CD8-positive, alpha-beta T cell (primary cell): ENCODE measurements at places on chromosomes 5 and 9.

- no peak for DNase-seq
Observed at GRCh38 chr9:77575785-77576184, 72.3 kb downstream of the GNA14 start.

DNA sequence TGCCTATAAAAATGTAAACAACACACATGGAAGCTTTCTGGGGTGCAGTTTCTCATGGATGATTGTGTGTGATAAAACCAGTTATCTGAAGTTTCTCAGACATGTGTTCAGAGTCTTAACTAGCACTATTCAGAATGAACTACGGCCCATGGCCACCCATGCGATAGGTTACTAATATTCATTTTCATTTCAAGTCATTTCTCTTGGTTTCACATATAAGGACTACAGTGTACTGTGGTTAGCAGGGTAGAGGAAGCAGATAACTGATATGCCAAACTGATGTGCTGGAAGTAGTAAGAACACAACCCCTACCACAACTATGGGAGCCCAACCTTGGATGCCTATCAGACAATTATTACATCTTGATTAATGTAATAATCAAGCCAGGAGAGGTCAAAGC, 372.1 kb downstream of the DTWD2 start:
- no peak for DNase-seq

- DNase-seq, result no peak
Observed at GRCh38 chr9:69975681-69976080, 68.0 kb upstream of the MAMDC2 start.

DNA sequence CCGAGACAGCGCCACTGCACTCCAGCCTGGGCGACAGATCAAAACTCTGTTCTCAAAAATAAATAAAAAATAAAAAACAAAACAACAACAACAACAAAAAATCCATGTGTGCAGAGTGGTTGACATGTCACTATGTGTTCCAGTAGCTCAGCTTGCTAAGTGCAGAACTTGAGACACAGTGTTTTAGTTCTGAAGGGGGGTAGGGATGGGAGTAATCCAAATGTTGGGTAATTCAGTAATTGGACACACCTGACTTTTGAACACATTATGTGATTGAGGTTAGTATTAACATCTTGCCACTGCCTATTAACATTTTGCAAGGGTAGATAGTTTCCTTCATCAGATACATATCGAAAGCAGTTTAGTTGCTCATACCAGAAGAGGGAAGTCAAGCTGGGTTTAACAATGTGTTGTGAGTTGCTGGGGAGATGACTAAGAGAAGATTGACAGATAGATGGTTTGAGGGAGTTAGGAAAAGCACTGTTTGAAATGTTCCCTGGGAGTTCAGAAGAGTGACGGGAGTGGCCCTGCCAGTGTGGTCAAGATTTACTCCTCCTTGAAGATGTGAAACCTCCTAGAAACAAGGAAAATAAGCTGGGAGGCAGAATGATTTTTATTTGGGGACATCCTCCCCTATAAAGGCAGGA, 928 bp downstream of the HACD4 start:
- no peak for DNase-seq

DNA sequence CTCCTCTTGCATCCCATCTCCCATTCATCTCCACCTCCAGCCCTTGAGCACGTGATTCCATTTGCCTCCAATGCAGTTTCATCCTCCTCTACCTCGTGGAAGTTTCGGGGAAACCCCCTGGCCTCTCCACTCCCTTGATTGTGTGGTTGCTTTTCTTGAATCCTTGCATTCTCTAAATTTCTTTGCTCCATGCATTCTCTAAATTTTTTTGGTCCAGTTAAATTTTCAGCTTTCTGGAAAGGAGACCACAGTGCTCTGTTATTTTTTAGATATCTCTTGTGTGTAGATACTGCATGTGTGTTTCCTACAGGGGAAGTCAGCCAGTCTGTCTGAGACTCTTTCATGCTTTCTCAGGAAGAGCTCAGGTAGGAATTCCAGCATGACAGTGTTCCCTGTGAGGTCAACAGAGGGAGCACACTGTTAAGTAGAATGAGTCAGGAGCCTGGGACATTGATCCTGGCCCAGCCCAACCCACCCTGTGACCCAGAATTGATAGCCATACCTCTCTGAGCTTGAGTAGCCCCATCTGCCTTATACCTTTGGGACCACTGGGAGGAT, 52.8 kb downstream of the AMBP start:
- DNase-seq, result no peak

DNA sequence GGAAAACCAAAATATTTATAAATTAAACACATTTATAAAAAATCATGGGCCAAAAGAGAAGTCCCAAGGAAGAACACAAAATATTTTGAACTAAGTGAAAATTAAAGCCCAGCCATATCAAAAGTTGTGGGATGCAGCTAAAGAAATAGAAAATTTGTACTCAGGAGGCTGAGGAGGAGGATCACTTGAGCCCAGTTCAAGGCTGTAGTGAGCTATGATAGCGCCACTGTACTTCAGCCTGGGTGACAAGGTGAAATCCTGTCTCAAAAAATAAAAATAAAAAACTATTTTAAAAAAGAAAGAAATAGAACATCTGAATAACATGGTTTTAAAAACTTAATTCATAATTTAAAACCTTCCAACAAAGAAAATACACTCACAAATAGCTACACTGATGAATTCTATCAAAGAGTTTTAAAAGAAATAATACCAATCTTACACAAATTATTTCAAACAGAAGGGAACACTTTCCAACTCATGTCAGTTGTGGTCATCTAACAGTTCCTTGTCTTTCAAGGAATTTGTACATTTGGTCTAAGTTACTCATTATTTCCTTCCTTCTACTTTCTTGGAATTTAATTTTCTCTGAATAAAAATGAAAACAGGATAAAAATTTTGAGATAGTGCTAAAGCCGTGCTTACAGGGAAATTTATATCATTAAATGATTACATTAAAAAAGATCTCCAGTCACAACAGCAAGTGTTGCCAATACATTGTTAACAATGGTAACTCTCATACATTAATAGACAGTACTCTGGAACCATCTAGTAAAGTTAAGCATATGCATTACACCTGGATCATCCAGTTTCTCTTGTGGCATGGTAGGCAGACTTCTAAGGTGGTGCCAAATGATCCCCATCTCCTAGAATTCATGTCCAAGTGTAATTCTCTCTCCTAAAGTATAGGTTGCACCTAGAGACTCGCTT, 17.8 kb downstream of the PTBP3 start:
- DNase-seq, result no peak

GRCh38 chr5:81303563-81303962, 2.2 kb downstream of the ZCCHC9 start:
- DNase-seq, result no peak

DNA sequence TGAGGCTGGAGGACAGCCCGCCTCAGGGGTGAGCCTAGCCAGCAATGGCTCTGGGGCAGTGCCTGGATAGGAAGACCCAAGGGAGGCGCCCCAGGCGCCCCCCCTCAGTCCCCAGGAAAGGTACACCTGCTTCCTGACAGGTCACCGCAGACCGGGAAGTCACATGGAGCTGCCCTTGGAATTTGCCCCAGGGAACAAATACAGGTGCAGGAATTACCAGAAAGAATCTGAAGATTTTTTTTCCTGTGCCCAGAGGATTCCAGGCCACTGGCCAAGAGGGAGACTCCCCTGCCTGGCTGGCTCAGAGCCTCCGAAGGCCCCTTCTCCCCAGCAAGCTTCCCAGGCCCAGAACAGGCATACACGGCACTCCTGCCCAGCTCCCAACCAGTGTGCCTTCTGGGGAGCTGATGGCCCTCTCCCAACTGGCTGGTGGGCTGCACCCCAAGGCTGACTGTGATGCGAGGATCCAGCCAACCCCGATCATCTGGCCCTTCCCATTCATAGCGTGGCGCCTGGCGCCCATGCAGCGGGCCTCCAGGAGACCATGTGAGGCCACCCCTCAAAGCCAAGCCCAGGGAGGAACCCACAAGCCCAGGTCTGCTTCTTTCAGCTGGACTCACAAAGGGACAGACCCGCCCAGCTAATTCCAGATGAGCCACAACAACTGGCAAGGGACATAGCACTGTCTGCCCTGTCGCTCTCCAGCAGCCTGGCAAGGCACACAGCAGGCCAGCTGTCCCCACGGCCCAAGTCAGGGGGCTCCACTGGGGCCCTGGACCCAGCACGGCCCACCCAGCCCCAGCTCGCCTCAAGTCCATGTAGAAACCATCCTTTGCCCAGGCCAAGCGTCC, 2.3 kb downstream of the TPRN start:
- peak; percentile 17 for DNase-seq

DNA sequence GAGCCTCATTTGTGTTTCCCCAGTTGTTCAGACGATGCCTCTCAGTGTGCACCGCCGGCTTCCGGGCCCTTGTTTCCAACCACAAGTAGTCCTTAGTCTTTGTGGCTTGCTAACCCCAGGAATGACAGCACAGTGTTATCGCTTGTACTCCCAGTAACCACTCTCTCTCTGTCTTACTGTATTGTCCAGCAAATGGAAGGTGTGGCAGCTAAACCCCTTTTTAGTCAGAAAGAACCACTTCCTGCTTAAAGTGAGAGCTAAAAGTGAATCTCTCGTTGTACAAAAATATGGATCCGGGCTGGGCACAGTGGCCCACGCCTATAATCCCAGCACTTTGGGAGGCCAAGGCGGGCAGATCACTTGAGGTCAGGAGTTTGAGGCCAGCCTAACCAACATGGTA, 61.3 kb downstream of the ENC1 start:
- DNase-seq, result no peak

DNA sequence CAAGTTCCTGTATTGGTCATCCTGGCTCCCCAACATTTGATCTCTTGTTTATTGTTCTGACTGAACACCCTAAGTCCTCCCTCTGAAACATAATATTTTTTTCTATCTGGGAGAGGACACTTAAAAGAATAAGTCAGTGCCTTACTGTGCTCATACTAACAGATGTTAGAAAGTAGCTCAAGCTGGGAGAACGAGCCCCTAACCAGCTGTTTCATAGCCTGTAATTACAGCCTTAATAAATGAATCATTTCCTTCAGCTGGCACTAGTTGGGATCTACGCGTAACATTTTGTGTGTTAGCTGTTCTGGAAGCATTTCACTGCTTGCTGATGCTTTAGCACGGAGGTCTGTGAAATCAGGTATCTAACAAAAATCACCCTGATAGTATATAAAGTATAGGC, 345.9 kb upstream of the RIOK2 start:
- no peak for DNase-seq

- DNase-seq, result no peak
Observed at GRCh38 chr9:20950707-20951106, 80.7 kb downstream of the HACD4 start.

GRCh38 chr9:77158772-77159513, 18.4 kb upstream of the VPS13A start:
- no peak for DNase-seq

DNA sequence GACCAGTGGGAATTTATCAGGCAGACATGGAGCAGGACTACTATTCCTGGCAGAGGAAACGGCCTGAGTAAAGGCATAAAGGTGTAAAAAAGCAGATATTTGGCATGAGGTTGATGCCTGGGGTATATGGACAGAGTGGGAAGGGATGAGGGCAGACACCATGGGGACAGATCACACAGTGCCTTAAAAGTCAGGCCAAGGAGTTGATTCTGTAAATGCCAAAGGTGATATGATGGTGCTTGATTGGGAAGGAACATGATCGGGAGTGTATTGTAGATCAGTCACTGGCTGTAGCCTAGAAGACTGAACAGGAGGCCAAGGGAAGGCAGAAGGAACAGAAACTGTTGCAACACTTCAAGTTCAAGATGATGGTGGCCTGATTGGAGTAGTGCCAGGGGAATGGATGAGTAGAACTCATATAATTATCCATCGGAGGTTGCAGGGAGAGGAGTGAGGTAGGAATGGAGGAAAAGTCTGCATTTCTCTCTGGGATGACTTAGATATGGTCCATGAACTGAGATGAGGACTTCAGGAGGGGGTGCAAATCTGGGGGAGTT, 594.3 kb upstream of the KLF4 start:
- no peak for DNase-seq

DNA sequence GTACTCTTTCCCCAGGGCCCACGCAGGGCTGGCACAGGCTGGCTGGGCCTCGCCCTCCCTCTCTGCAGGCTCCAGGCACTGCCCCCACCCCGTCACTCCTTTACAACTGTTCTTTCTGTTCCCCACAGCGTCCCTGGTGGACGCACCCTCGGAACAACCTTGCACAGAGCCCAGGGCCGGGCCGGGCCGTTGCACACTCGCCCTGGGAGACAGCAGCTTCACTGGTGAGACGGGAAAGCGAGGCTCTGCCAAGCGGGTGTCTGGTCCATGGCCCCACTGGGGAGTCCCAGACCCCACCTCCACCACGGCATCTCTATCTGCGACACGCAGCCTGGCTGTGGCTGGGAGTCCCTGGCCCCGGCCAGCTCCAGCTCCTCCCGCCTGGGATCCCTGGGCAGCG, 18.4 kb upstream of the QSOX2 start:
- no peak for DNase-seq

DNA sequence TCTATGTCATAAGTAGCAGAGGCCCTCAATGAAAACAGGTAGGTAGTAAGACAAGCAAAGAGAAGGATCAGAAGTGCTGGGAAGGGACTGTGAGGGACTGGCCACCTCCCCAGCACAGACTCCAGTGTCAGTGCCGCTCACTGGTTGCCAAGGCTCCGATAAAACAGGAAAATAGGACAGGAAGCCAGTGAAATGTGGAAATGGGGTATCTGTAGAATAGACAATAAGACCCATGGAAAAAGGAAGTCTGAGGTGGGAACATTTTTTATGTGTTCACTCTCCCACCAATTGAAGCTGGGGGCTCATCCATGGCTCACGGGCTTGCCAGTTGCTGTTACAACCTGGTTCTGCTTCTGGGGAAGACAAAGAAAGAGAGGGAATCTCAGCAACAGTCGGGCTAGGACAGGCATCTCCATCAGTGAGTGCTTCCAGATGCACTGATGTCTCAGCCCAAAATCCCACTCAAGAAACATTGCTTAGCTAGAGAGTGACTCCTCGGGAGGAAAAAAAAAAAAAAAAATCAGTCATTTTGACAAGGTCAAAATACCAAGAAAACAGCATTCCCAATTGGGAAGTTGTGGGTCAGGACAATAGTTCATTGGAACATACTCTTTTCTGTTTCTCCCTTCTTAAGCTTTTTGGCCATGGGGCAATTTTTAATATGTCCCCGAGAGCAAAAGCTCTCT, 27.6 kb upstream of the NFIB start:
- no peak for DNase-seq

DNA sequence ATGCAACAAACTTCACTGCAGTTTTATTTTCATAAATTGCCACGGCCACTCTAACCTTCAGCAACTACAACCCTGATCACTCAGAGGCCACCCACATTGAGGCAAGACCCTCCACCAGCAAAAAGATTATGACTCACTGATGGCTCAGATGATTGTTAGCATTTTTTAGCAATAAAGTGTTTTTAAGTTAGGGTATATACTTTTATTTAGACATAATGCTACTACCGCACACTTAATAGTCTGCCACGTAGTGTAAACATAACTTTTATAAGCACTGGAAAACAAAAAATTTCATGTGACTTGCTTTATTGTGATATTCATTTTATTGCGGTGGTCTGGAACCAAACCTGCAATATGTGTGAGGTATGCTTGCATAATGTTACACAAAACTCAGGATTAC, 257.9 kb downstream of the ZSWIM6 start:
- DNase-seq, result no peak
